Substantia nigra (tissue), 51 donors: ENCODE measurements at places on chromosomes 11 and 22.

- DNase-seq: no peak
Measured at GRCh38 chr11:97786961-97787360, 1233.8 kb upstream of the CNTN5 start.

DNA sequence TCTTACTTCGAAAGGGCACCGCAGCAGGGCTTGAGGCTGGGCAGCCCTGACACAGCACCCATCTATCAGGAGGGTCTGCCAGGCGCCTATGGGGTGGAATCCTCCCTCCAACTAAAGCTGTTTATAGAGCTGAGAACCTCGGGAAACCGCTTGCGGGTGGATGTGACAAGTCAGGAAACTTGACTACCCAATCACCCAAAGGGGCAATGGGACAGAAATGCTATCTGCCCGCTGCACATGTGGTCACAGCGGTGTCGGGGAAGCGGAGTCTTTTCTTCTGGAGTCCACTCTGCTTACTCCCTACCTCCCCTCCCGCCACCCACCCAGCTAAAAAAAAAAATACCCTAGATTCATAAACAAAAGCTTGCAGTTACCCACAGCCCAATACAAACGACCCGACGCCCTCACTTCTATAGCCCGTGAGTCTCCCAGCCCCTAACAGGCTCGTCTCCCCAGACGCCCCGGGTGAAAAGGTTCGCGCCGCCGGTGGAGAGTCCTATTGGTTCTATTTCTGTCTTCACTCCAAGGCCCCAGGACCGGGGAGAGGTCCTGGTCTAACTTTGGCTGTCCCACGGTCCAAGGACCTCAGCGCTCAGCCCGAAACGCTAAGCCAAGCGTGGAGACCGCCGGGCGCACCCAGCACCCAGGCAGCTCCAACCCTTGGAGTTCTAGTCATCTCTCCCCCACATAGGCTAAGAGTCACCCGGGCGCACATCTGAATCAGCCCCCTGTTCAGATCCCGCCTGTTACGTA lies 1.4 kb downstream of the TRPC6 start:
- DNase-seq: no peak

- DNase-seq: no peak
Measured at GRCh38 chr11:17000987-17001386, 13.2 kb downstream of the PLEKHA7 start.

- no peak for DNase-seq
Measured at GRCh38 chr22:39800790-39801520, 92.6 kb downstream of the ENTHD1 start.

GRCh38 chr22:37416827-37417226 lies 10.5 kb downstream of the ELFN2 start:
- DNase-seq: peak; percentile 19

DNA sequence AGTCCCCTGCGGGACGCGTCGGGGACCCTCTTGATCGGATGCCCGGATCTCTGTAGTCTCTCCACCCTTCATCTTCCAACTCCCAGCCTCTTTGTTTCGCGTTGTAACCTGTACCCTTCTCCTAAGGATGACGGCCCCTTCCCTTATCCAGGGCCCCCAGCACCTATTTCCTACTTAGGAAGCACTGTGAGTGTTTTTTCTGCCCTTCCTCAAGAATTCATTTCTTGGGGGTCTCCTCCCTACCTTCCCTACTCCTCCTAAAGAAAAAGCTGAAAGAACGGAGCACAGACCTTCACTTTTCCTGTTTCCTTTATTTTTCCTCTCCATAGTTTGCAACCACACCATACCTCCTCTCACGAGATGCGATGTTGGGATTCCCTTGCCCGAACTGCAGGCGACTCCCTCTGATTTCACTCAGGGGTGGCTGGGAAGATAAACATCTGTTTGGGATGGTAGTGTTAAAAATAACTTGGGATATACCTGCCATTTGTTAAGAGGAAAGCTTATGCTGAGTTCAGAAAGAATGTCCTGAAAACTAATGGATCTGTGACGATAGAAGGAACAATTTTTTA lies 593 bp downstream of the FAM118B start:
- DNase-seq: no peak

DNA sequence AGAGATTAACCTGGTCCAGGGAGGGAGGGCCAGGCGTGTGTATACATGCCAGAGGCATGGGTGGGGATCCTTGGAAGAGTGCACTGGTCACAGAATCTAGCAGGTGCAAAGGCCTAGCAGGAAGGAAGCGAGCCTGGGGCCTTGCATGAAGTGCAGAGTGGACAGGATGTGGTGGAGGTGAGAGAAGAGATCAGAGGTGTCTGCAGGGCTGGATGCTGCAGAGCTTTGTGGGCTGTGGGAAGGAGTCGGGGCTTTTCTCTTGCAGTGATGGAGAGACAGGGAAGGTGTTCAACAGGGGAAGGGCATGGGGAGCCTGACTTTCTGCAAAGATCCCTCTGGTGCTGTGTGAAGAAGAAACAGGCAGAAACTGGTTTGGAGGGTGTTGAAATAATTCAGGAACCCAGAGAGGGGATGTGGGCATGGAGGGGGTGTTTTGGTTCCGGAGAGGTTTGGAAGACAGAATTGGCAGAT lies 2.5 kb upstream of the TPST2 start:
- DNase-seq: no peak

GRCh38 chr11:47391711-47392432 lies 13.5 kb upstream of the SPI1 start:
- DNase-seq: no peak

- no peak for DNase-seq
Measured at GRCh38 chr11:74820763-74821162, 72.1 kb downstream of the RNF169 start.

DNA sequence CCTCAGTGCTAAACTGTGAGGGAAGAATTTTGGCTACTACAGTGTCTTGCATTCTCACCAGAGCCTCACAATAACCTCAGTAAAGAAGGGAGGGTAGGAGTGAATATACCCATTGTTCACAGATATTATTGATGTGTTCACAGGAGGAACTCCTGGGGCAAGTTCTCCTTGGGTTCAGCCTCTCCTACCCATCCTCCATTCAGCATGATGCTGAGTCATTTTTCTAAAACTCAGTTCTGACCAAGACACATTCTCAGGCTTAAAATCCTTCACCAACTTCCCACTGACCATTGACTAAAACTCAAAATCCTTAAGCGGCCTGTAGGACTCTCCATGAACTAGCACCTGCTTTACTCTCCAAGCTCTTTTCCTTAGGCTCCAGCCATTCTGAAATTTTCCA lies 48.7 kb downstream of the SYTL2 start:
- DNase-seq: no peak

DNA sequence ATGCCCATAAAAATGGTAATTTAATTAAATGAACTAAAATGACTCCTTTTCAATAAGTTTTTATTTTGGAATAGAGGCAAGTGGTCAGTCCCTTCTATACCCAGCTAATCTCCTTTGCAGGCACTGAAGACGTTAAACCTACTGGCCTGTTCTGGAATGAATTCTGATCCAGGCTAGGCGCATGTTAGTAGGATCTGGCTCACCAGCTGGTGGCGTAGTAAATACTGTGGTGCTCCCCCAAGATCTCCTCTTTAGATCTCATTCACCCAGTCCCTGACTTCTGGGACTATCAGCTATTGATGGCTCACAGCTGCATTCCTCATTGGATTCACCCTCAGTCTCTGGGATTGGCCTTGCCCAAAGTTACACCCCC lies 173.7 kb upstream of the DDI1 start:
- no peak for DNase-seq

- no peak for DNase-seq
Measured at GRCh38 chr11:87804176-87804575, 371.1 kb downstream of the RAB38 start.

GRCh38 chr11:60348116-60348515 lies 21.1 kb downstream of the MS4A6E start:
- DNase-seq: no peak

- DNase-seq: no peak
Measured at GRCh38 chr11:63022441-63022840, 6.8 kb upstream of the SLC22A8 start.

GRCh38 chr11:68447015-68447801 lies 13.3 kb upstream of the PPP6R3 start:
- peak; percentile 56 for DNase-seq

GRCh38 chr11:102389253-102389652 lies 42.2 kb downstream of the BIRC2 start:
- DNase-seq: no peak

DNA sequence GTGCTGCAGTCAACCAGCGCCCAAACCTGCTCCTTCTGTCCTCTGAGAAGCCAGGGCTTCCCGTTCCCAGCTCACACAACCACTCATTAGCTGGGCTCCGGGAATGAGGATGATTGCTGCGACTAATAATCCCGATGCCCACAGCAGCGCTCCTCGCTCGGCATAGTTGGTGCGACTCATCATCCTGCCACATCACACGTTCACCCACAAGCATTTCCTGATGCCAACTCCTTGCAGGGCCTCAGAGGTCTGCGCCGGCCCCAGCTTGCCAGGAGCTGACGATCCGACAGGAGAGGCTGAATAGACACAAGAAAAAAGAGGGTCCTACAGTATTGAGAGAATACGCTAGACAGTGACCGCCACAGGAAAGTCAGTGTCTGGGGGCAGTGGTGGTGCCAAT lies 10.6 kb upstream of the CSNK1E start:
- no peak for DNase-seq

GRCh38 chr11:117980280-117980679 lies 5.9 kb upstream of the IL10RA start:
- no peak for DNase-seq

- DNase-seq: peak; percentile 59
Measured at GRCh38 chr22:20531404-20532201, 24.2 kb downstream of the MED15 start.

GRCh38 chr11:26134481-26135355 lies 197.2 kb upstream of the ANO3 start:
- no peak for DNase-seq
